Peyer's patch (tissue), 4 donors: ENCODE measurements at places on chromosomes 3 and 15. TPM values are rescaled to one million over a fixed set of nuclear protein-coding genes. Genes with fewer than 3 reads are reported as not detected.

The NR2E3 gene
- total RNA-seq, result 1.3 TPM

The EPHA6 gene
- total RNA-seq, result not detected

DNA sequence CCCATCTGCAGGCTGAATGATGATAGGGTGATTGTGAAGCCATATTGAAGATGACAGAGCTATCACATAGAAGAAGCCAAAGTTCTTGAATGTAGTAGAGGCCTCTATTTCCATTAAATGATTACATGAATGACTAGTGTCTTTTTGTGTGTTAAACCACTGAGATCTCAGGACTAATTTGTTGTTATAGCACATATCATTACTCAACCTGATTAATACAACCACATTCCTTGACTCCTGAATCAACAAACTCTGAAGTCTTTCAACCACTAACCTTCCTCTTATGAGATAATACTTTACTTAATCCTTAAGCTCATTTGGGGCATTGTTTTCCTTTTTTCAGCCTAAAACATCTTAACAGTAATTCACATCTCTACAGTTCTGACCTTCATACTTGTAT is 564.5 kb upstream of the ADAMTS9 start:
- no peaks in the 10 kb centered on the region for H3K36me3 ChIP-seq
- no peaks in the 10 kb centered on the region for H3K27me3 ChIP-seq
- H3K27ac ChIP-seq, result no peak overlapping the region
- H3K4me3 ChIP-seq, result no peak overlapping the region

GRCh38 chr3:77309460-77309859 is 269.6 kb downstream of the ROBO2 start:
- H3K4me1 ChIP-seq, result no peaks in the 10 kb centered on the region
- H3K27me3 ChIP-seq, result no peaks in the 10 kb centered on the region
- H3K4me3 ChIP-seq, result no peak overlapping the region

DNA sequence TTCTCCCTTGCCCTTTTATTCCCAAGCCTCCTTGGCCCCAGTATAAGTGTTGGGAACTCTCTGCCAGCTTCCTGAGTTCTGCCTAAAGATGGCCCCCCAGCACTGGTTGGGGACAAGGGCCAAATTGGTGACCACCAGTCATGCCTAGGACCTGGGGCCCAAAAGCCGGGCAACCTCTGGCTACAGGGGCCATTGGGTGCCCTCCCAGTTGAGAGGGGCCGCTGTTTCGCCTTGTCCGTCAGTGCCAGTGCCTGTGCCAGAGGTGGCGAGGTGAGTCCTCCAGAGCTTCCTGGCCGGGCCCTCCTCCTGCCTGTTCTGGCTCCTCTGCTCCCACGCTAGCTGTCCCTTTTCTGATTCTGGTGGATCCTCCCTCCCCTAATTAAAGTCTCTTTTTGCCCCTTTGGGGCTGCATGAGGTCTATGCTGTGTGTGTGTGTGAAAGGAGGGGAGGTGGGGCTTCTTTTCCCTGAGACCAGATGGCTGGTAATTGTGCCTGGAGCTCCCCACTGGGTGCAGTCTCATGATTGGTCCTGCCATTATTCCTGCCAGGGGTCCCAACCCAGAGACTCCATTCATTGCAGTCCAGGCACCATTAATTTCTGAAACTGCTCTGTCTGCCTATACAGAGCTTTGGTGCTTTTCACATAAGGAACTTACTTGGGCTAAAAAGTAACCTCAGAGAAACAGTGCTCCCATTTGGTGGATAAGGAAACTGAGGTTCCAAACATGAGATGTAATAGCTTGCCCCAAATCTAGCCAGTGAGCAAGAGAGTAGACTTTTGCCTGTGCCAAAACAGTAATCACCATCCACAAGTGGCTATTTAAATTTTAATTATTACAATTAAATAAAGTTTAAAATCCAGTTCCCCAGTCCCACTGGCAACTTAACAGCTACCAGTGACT is 3.1 kb upstream of the TTLL3 start:
- no peak overlapping the region for H3K4me3 ChIP-seq
- H3K36me3 ChIP-seq, result no peaks in the 10 kb centered on the region
- no peaks in the 10 kb centered on the region for H3K4me1 ChIP-seq
- H3K27me3 ChIP-seq, result no peaks in the 10 kb centered on the region
- no peak for DNase-seq
- no peak overlapping the region for H3K27ac ChIP-seq
